ENCODE measurements at places on chromosomes 6 and 20. TPM values are rescaled to one million over a fixed set of nuclear protein-coding genes. Genes with fewer than 3 reads are reported as not detected.

The GCM1 gene
- 0.72 TPM for total RNA-seq

DNA sequence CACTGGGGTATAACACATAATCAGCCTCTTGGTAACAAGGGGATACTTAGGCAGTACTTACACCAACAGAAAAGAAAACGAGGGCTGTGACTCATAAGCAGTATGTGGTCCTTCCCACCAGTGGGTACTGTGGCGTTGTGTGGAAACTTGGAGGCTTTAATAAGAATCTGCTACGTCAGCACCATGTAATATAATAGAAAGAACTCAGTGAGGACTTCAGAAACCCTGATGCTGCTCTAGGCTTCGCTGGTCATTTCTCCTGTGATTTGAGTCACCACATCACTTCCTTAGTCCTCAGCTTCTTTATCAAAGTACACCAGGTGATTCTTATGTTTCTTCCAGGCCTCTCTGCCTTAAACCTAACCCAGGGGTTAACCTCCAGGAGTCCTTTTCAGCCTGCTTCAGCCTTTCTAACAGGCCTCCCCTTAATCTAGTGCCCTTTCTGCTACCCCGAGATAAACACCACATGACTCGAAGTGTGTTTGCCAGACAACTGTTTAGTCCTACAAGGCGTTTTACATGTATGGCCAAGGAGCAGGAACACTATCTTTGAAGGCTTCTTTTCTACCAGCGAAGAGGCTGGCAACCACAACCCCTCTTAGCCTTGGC, 68.5 kb downstream of the FYN start:
- no peaks in the 10 kb centered on the region for H3K27me3 ChIP-seq
- DNase-seq = no peak
- H3K27ac ChIP-seq = peak overlapping the region; percentile 19
- H3K36me3 ChIP-seq = no peaks in the 10 kb centered on the region
- no peak overlapping the region for H3K4me3 ChIP-seq
- H3K4me1 ChIP-seq = peaks cover 6% of the 10 kb centered on the region

GRCh38 chr6:108597572-108598304, 37.0 kb downstream of the FOXO3 start:
- H3K36me3 ChIP-seq = no peaks in the 10 kb centered on the region
- H3K4me1 ChIP-seq = peaks cover 2% of the 10 kb centered on the region
- no peaks in the 10 kb centered on the region for H3K27me3 ChIP-seq
- H3K4me3 ChIP-seq = no peak overlapping the region

The CFAP61 gene
- 2.6 TPM for total RNA-seq
